ENCODE measurements at places on chromosomes 2 and 18.

- DNase-seq: no peak
Measured at GRCh38 chr2:58436872-58437271, 195.7 kb upstream of the FANCL start.

GRCh38 chr2:233051241-233052149, 8.6 kb upstream of the INPP5D start:
- DNase-seq: no peak

DNA sequence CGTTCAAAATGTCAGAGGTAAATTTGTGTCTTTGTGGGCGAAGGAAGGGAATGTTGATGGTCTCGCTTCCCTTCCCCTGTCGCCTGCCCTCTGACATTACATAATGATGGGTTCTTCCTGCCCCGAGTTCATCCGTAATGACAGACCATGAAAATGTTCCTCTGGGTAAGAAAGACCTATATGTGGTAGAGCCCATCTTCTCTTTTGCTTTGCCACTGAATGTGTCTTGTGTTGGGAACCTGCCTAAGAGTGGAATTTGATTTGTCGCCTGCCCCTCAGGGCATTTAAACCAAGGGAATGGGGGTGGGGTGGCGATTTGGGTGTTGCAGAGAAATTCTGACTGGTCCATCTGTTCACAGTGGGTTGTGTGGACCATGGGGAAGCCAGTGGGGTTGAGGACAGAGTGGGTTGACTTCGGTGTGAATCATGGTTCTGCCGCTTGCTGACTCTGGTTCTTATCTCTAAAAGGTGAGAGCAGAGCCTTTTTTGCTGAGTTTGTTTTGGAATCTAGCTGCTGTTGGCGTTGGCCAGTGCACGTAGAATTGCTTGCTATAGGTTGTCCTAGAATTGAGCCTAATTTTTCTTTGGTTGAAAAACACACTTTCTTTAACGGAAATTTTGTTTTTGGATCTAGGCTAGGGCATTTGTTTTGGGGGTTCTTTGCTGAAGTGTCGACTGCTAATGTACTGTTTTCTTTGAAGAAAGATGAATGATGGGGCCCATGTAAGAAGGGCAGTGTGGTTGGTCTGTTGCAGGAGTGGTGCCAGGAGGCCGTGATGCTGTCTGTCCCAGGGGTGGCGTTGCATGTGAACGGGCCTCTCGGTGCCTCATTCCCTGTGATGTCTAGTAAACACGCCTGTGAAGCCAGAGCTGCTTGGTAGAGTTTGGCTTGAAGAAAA, 1.3 kb downstream of the INPP4A start:
- no peak for DNase-seq

DNA sequence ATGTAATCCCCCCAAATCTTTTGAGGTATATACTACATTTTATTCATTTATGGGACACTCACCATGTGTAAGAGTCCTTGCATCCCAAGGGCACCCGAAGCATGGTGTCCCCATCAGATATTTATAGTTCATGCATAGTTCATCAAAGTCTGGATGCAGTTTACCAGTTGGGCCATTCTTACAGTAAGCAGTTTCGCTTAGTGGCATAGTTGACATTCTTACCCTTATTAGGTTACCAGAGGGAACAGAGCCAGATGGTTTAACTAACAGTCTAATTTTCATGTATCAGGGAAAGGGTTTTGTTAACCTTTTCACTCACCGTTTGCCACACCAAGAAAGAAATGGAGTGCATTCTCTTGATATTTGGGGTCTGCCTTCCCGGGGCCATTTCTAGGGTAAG, 7.1 kb downstream of the ZNF407 start:
- DNase-seq: peak; percentile 38

DNA sequence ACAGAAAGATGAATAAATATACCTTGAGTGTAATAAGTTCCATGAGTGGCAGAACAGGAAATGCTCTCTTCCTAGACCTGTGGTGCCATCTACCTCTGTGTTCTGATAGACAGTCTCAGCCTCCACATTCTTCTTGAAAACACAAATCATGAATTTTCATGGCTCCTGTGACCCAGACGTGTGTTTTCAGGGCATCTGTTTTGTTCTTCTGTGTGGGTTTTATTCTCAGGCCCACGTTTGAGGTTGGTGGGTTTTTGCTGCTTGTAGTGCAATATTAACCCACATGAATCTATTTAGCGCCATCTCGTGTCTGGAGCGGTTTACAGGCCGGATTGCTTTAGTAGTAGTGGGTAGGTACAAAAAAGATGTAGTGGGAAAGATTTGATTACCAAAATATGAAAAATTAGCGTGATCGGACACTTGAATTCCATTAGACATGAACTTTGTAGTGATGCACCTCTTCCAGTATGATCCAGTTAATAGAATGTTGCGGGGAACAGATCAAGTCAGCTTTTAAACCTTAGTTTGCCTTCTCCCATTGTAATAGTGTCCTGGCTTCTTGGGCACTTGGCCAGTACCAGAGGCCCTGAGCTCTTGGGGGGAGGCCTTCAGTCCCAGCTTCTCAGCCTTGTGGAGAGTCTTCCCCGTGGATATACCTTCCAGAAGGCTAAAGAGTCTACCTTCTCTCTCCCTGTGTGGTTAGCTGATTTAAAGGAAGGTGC, 256.5 kb downstream of the TPGS2 start:
- peak; percentile 79 for DNase-seq

DNA sequence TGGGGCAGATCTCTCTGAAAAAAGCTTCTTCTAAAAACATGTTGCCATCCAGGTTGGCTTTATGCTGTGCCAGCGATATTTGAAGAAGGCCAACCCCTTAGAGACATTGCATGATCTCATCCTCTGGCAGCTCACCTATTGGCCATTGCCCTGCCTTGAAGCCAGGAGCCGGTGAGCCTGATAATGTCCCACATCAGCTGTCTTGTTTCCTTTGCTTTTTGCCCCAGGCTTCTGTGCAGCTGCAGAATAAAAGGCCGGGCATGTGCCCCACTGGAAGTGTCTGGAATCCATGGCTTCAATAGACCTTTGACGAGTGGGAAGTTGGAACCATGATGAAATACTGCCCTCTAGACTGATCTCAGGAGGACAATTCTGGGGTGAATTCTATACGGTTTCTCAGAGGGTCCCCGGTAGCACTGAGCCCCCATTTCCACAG, 523.5 kb upstream of the ZEB2 start:
- peak; percentile 5 for DNase-seq

All from myocyte (in vitro differentiated cells).